ENCODE measurements at places on chromosomes 3 and 15.

GRCh38 chr3:177860184-177860583, 662.9 kb upstream of the TBL1XR1 start:
- DNase-seq, result no peak

DNA sequence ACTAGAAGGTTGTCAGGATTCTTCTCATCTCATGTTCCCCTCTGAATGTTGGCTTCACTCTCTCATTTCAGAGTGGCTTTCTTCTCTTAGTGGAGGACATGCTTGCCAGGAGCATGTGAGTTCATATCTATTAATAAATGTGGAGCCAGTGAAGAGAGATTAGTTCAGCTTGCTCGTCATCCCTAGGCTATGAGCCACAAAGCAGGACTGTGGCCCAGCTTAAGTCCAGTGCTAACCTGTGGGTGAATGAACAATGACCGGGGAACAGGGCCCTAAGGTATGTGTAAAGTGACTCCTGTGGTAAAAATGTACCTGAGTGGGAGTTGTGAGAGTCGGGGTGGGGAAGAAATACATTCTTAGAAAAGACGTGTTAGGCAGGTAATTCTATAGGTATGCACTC, 96.9 kb upstream of the TBL1XR1 start:
- DNase-seq, result no peak

DNA sequence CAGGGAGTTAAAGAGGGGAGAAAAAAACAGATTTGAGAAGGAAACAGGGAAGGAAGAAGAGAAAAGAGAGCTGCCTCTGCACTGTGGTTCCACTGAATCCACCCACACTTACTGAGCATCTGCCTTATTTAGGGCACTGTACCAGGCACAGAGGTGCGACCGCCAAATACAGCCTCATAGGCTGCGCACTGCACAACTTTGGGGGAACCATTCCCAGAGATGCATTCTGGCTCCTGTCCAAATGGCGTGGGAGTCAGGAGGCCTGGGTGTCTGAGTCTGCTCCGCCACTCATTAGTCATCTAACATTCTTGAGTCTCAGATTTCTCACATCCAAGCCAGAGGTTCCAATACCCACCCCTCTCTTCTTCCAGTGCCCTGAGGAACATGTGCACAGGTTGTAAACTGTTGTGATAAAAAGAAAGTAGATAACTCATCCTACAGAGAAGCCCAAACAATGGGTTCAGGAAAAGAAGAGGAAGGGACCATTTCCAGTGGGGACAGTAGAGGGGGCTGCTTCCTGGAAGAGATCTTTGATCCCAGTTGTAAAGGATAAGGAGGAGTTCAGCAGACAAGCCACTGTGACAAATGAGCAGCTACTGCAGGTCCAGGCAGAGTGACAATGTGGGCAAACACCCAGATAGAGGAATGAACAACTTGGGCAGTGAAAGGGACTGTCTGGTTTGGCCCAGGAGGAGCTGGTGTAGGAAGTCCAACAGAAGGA, 254.6 kb downstream of the UACA start:
- no peak for DNase-seq

DNA sequence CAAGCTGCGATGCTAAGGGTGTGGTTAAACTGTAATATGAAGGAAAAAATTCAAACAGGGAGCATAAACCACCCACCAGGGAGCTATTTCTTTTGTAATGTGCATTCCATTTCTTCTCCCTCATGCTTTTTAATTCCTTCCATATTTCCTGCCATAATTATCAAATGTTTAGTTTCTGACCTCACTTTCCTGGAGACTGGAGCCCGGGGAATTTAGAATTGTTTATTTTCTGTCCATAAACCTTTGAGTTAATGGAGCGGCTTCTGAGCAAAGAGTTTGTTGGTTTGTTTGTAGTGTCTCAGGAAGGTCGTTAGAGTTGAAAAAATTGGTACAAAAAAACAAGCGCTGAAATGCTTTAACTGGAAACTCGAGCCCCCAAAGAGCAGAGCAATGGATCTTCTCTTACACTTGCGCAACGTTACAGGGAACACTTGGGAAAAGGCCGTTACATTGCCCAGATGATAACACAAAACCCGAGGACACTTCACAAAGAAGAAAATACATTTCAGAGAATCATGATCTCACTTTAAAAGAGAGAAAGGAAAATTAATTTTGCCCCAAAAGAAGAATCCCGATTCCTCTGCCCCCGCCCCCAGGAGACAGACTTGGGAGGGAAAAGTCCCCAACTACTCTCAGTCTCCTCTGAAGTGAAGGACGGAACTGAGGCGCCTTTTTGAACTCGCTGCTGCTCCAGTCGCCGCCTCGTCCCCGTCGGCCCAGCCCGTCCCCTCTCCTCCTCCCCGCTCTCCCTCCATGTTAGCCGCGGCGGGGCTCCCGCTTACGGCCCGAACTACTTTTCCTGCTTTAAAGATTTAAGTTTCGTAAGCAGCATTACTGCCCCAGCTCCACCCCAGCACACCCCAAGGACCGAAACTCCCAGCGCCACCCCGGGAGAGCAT, 842 bp downstream of the FSTL1 start:
- no peak for DNase-seq

DNA sequence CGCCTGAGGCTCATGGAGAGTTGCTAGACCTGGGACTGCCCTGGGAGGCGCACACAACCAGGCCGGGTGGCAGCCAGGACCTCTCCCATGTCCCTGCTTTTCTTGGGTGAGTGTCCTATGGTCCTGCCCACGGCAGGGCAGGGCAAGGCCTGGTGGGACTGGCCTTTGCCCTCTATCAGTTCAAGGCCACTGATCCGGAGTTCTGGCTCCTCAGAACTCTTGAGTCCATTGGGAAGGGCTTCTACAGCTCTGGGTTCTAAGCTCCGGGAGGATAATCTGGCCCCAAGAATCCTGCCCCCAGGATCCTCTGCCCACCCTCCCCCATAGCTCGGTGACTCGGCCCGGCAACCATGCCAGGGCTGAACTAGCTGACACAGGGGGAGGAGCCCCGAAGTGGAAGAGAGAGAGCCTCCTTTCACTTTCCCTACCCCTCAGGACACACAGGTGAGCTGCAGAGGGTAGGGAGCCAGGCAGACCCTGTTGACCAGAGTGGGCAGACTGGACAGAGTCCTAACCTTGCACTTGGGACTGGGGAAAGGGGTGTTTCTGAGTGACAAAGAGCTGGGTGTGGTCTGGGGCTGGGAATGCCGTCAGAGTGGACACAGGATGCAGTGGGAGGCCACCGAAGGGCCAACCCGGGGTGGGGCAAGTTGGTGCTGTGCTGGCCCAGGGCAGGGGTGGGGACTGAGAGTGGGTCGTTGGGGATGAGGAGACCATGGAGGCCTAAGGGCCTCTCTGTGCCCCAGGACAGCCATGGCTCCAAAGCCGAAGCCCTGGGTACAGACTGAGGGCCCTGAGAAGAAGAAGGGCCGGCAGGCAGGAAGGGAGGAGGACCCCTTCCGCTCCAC, 664 bp downstream of the PARP3 start:
- peak; percentile 7 for DNase-seq

- DNase-seq, result no peak
Observed at GRCh38 chr15:68846851-68847439, 26.2 kb upstream of the ANP32A start.

GRCh38 chr15:31367730-31368344, 41.2 kb downstream of the KLF13 start:
- DNase-seq, result no peak

GRCh38 chr15:85700767-85701166, 94.0 kb downstream of the KLHL25 start:
- no peak for DNase-seq

GRCh38 chr3:8153800-8154199, 347.8 kb upstream of the LMCD1 start:
- DNase-seq, result no peak

- no peak for DNase-seq
Observed at GRCh38 chr3:107227091-107227490, 150.1 kb upstream of the CCDC54 start.

- no peak for DNase-seq
Observed at GRCh38 chr15:81341351-81341750, 17.4 kb upstream of the STARD5 start.

DNA sequence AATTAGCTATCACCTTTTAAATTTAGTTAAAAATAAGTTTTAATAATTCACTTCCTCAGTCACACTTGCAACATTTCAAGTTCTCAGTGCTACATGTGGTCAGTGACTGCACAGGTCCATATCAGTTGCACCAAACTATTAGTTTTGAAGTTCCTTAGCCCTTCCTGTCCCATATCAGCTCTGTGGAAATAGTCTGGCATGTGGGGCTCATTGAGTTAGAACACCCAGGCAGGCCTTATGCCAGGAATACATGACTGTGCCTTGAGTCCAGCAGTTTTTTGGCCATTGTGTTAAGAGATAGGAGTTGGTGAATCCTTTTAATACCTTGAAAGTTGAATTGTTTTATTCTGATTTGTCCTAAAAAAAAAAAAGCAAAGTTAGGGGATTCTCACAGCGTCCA, 153.7 kb upstream of the BFSP2 start:
- DNase-seq, result no peak

DNA sequence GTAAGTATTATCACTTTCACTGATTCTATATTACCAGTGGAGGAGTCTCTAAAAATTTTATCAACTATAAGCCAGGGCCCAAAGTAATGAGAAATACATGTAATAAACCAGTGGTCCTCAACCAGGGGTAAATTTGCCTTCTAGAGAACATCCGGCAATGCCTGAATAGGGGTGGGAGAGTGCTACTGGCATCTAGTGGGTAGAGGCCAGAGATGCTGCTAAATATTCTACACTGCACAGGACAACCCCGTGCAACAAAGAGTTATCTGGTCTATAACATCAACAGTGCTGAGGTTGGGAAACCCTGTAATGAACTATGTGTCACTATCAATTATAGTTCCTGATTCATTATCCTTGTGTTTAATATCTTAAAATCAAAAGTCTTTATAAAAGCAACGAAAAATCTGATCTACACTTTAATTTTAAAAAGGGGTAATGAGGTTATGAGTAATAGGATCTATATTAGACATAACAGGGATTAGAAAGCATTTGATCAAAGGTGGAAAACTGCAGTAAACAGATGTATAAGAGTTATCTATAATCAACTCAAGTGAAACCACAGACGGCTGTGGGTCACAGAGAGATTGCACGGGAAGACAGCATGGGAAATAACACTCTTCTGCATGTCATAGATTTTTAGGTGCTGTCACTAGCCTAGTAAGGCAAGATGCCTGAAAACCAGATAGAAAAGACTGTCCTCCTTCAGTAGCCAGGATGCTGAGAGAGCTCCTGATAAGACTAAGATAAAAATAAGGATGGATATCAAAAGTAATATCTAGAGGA, 2.0 kb downstream of the LYSMD2 start:
- no peak for DNase-seq

DNA sequence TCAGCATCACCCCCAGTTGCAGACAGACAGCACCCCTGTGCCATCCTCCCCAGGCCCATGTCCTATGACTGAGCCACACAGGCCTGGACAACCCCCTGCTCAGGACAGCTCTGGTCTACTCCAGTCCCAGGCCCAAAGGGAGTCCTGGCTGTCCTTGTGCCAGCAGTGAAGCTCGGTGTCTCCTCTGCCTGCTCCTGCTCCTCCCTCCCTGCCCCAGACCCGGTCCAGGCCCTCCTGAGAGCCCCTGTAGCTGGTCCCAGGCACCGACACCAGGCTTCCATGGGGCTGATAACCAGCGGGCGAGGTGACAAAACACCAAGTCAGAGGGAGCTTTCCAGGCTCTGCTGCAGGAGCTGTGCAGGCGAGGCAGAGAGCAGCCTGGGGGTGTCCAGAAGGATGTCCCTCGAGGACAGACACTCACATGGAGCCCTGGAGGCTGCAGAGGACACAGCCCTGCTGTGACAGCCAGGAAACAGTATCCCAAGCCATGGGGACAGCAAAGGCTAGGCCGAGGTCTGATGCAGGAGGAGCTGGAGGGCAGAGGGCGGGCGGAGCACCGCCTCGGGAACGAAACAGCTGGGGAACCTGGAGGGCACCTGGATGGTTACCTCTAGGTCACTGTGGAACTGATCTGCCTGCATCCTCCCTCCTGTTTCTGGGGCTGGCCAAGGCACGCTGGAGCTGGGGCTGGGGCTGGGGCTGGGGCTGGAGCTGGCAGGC, 103.8 kb upstream of the PRR20G start:
- no peak for DNase-seq

DNA sequence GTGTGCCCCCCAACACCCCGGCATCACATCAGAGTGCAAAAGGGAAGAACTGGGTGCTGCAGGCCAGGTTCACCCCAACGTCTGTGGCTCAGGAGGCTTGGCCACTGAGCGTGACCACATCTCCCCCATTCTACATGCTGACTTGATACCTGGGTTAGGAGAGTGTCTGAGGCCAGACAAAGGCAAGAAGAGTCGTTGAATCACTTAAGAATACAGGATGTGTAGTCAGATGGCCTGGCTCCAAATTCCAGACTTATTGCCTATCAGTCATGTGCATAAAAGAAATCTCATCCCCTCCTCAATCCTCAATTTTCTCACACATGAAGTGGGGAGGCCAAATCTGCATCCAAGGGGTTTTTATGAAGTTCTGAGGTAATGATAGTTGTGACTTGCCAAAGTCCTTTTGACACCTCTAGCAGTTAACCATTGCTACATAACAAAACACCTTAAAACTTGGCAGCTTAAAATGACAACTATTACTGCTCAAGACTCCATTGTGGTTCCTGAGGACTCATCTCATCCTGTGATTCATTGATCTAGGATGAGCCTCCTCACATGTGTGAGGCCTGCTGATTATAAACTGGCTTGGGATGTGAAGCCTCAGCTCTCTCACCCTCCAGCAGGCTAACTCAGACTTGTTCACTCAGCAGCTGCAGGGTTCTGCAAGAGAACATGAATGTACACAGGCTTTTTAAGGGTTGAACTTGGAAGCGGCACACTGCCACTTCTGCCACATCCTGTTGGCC, 138.8 kb upstream of the TLE3 start:
- DNase-seq, result no peak

DNA sequence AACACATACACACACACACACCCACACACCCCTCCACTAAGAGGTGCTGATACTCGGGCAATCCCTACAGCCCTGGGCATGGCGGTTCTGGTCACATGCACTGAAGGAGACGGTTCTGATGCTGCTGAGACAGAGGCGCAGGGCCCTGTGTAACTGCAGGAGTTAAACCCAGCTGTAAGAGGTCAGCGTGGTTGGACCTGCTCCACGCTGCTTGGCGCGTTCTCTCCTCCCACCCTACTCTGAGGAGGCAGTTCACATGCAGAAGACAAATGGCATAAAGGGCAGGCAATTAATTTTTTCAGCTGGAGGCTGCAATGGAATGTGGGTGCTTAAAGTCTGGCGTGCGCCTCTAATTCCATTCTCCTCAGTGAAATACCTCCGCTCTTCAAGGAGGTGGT, 35.2 kb downstream of the GRK7 start:
- no peak for DNase-seq

GRCh38 chr3:14439501-14440167, 37.2 kb downstream of the SLC6A6 start:
- peak; percentile 82 for DNase-seq
